ENCODE measurements at places on chromosomes 5 and 9.

DNA sequence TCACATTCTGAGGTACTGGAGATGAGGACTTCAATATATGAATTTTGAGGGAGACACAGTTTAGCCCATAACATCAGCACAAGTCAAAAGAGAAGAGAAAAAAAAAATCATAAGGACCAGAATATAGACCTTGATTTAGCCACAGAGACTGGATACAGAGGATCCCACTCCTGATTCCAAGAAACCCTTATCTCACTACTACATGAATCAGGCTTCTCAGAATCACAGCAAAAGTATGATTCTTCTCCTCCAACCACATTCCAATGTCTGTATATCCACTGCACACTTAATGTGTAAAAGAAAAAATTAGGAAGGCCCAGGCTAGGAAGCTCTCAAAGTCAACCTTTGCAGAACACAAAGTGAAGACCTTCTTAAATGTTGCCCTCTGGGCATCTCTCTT lies 610.9 kb downstream of the DTWD2 start:
- no peak for DNase-seq

DNA sequence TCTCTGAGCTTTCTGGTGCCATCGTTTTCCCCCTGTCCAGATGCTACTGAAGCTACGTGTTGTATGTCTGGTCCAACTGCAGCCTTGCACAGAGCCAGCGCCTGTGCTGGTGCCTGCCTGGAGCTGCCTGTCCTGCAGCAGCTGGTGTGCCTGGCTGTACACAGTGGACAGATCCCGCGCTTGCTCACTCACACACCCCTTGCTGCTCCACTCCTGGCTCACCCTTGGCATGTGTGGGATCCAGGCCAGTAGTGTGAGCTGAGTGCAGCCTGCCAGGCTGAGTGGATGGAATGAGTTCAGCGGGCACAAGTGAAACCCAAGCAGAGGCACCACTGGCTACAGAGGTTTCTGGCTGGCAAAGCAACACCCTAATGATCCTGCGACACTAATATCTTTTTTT lies 40.4 kb downstream of the FER start:
- DNase-seq, result no peak

GRCh38 chr9:2263665-2264064 lies 248.5 kb downstream of the SMARCA2 start:
- no peak for DNase-seq

DNA sequence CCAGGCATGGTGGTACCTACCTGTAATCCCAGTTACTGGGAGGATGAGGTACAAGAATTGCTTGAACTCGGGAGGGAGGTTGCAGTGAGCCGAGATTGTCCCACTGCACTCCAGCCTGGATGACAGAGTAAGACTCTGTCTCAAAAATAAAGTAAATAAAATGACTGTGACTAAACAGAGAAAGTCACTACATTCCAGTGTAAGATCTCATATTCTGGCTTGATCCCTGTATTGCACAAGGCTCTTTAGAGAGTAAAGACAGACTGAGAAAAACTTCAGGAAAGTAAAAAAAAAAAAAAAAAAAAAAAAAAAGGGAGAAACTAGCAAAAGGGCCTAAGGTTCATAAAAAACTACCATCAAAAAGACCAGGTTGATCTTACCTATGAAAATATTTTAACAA lies 106.6 kb upstream of the PJA2 start:
- no peak for DNase-seq

DNA sequence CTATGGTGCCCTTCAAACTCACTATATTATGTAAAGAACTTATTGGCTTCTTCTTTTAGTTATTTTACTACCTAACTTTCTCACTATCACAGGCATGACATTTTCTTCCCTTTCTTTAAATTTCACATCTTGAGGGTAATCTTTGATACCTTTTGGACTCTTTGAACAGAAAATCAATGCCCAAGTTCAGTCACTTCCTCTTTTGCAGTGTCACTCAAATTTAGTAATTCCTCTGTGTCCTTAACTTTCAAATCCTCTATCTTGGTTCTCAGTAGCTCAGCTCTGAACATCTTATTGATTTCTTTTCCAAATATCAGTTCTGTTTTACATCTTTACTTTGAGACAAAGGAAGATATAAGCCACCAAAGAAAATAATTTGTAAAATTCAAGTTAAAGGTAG lies 25.5 kb downstream of the CNTLN start:
- no peak for DNase-seq

- no peak for DNase-seq
These were observed 92.2 kb upstream of the ADAMTS19 start for GRCh38 chr5:129367883-129368282.

DNA sequence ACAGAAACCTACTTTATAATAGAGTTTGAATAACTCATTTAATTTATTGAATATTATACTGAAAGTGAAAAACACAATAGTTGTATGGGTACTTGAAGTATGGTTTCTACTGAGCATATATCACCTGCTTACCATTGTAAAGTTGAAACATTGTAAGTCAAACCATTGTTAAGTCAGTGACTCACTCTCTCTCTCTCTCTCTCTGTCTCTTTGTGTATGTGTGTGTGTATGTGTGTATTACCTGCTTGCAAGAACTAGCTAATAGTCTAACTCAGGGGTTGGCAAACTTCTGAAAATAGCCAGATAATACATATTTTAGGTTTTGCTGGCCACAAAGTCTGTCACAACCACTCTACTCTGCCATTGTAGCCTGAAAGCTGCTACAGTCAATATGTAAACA lies 564.3 kb upstream of the ZNF608 start:
- no peak for DNase-seq

GRCh38 chr5:143648696-143649095 lies 163.3 kb upstream of the HMHB1 start:
- no peak for DNase-seq

DNA sequence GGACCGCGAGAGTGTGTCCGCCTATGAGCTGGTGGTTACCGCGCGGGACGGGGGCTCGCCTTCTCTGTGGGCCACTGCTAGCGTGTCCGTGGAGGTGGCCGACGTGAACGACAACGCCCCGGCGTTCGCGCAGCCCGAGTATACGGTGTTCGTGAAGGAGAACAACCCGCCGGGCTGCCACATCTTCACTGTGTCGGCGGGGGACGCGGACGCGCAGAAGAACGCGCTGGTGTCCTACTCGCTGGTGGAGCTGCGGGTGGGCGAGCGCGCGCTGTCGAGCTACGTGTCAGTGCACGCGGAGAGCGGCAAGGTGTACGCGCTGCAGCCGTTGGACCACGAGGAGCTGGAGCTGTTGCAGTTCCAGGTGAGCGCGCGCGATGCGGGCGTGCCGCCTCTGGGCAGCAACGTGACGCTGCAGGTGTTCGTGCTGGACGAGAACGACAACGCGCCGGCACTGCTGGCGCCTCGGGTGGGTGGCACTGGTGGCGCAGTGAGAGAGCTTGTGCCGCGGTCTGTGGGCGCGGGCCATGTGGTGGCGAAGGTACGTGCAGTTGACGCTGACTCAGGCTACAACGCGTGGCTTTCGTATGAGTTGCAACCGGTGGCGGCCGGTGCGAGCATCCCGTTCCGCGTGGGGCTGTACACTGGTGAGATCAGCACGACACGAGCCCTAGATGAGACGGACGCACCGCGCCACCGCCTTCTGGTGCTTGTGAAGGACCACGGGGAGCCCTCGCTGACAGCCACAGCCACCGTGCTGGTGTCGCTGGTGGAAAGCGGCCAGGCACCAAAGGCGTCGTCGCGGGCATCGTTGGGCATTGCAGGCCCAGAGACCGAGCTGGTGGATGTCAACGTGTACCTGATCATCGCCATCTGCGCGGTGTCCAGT lies 1.8 kb downstream of the PCDHA7 start:
- DNase-seq, result no peak

DNA sequence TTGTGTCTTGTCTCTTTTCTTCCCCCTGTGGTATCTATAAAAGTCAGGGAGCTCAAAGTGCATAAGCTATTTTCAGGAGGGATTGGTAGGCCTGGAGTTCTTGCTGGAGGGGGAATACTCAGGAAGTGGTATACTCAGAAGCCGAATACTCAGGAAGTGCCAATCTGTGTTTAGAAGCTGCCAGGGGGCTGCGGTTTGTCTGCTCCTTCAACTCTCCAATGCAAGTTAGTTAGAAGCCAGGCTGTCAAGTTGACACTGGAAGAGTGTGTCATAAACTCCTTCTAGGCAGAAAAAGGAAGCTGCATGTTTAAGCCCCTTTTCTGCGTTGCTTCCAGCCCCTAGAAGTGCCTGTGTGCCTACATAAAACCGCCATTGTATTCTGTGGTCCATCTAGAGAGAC lies 366.5 kb downstream of the TAF11L14 start:
- no peak for DNase-seq

GRCh38 chr5:83124593-83124992 lies 47.2 kb downstream of the XRCC4 start:
- DNase-seq, result no peak

- peak; percentile 7 for DNase-seq
These were observed 95.0 kb downstream of the ADAMTSL1 start for GRCh38 chr9:18568973-18569372.

GRCh38 chr9:69453746-69454145 lies 128.7 kb downstream of the ENTREP1 start:
- DNase-seq, result no peak

DNA sequence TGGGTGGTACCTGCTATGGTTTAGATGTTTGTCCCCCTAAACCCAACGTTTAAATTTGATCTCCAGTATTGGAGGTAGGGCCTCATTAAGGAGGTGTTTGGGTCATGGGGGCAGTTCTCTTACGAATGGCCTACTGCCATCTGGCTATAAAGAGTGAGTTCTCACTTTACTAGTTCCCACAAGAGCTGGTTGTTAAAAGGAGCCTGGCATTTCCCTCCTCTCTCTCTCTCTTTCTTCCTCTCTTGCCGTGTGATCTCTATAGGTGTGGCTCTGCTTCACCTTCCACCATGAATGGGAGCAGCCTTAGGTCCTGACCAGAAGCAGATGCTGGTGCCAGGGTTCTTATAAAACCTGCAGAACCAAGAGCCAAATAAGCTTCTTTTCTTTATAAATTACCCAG lies 193.2 kb upstream of the CDH6 start:
- no peak for DNase-seq

- no peak for DNase-seq
These were observed 254.7 kb downstream of the NR3C1 start for GRCh38 chr5:143148771-143149170.

DNA sequence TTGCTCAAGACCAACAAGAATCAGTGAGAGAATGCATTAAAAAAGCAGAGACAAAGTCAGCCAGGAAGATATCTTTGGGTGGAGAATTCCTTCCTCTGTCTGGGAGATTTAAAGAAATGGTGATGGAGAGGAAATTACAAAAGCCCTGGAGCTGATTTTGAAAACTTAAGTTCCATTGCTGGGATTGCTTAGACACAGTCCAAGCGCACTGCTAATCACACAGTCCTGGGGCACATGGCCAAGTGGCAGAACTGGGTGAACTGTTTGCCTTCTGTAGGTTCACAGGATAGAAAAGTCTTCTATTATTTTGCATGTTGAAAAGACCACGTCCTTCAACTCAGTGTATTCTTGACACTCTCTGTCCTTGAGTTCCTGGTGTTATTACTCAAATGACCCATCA lies 284.9 kb upstream of the FBXL7 start:
- DNase-seq, result no peak

GRCh38 chr9:32986971-32987370 lies 14.5 kb downstream of the APTX start:
- DNase-seq, result no peak

GRCh38 chr9:137252555-137253506 lies 1.7 kb downstream of the STPG3 start:
- no peak for DNase-seq

- DNase-seq, result no peak
These were observed 38.3 kb downstream of the TRIO start for GRCh38 chr5:14181299-14181968.

- peak; percentile 28 for DNase-seq
These were observed 1359.4 kb downstream of the EFNA5 start for GRCh38 chr5:106311230-106311915.

GRCh38 chr9:12956805-12957204 lies 182.0 kb downstream of the LURAP1L start:
- no peak for DNase-seq

GRCh38 chr5:171801-172331 lies 19.4 kb upstream of the LRRC14B start:
- no peak for DNase-seq

DNA sequence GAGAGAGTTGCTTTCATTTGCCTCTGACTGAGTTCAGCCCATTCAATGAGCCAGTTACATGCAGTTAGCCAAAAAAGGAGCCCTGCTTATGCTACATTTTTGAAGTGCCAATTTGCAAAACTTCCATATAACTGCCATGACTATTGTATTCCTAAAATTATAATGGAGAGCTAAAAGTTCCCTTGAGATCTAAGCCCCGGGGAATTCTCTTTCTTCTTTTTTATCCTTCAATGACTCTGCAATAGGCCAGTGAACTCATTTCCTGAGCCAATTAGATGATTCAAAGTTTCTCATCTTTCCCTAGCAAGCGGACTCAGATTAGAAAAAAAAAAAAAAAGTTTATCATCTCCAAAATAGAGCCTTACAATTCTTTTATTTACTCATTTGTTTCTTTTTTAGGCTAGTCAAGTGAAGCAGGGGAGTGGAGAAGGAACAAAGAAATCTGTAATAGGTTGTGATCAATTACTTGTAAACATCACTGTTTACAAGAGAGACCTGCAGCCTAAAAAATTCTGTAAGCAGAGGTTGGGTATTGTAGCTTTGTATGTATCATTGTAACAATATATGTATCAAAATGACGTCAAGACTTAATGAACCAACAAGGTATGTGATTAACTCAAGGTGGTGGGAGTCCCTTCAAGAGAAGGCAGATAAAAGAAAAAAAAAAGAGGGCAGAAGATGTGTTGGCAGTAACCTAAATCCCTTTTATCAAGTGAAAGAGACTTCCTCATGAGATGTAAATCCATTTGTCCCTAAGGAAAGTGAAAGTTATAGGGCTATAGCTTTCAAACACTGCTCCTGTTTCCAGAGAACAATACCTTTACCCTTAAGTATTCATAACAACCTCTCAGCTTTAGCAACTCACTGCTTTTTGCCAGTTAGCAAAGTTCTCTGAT lies 48.7 kb upstream of the HOMER1 start:
- DNase-seq, result peak; percentile 7

- DNase-seq, result no peak
These were observed 193.9 kb downstream of the RFK start for GRCh38 chr9:76200315-76200714.
